ENCODE measurements at places on chromosomes 5 and 9.

DNA sequence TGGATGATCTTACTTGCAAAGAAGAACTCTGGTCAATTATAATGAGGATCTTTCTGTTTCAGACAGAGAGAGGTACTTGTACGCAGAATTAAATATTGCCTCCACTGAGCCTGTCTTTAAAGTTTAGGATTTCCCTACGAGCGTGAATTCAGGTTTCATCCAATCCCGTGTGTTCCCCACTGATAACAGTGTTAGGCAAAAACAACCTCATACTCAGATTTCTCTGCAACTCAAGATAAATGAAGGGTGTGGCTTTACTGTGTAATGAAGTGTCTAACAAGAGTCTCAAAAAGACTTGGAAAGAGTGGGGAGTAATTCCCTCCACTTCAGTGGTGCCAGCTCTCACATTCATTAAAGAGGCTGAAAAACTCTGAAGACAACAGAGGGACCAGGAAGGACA is 53.2 kb upstream of the ACO1 start:
- no peak for DNase-seq

GRCh38 chr9:35102465-35102768 is 514 bp downstream of the STOML2 start:
- DNase-seq = no peak

- no peak for DNase-seq
Observed at GRCh38 chr5:38715696-38716095, 130.1 kb upstream of the OSMR start.

GRCh38 chr5:140232731-140233130 is 57.7 kb downstream of the CYSTM1 start:
- no peak for DNase-seq

GRCh38 chr9:116285320-116285719 is 131.7 kb downstream of the PAPPA start:
- DNase-seq = no peak

Data from activated naive CD4-positive, alpha-beta T cell treated with anti-CD3 and anti-CD28 coated beads, Interleukin-2, amount 50 U/mL, for 72 hours (primary cell).